AG20443 (cell line): ENCODE measurements at places on chromosomes 5 and 9.
A peak's percentile ranks its signal among the peaks of the same experiment; 100 is the strongest.

GRCh38 chr9:129183495-129184218 is 5.6 kb upstream of the IER5L start:
- no peak for DNase-seq

- DNase-seq, result no peak
Measured at GRCh38 chr5:98781520-98781919, 8.1 kb downstream of the RGMB start.

DNA sequence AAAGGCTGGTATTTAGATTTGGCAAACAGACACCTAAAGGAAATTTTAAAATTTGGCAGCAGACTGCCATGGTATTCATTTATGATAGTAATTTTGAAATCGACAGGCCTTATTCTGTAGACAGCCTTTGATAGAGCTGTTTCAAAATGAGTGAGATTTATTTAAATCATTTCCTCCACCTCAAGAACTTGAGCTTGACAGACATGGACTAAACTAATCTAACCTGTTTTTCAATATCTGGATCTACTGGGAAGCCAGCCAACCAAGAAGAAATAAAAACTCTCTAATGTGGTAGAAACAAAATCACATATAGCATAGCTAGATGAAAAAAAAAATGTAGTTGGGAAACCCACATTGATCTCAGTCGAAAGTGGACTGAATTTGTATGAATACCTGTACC is 56.9 kb upstream of the RASA1 start:
- no peak for DNase-seq

DNA sequence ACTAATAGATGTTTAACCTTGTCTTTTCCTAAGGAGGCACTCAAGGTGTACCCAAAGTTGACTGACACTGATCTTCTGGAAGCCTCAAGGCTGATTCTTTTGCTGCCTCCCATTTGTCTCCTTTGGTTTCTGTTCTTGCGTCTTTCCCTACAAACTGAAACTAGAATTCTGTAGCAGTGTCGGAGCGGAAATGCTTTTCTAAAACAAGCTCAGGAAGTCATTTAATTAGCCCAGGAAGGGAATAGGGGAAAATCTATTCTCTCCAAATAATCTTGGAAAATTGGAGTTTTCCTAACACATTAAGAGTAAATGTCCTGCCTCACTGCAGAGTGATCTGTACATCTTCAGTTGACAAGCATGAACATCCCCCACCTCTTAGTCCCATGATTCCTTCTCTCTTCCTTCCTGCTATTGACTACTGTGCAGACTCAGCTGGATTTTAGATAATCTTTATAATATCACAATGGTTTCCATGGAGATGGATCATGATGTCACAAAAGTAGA is 182.7 kb downstream of the NR3C1 start:
- no peak for DNase-seq

DNA sequence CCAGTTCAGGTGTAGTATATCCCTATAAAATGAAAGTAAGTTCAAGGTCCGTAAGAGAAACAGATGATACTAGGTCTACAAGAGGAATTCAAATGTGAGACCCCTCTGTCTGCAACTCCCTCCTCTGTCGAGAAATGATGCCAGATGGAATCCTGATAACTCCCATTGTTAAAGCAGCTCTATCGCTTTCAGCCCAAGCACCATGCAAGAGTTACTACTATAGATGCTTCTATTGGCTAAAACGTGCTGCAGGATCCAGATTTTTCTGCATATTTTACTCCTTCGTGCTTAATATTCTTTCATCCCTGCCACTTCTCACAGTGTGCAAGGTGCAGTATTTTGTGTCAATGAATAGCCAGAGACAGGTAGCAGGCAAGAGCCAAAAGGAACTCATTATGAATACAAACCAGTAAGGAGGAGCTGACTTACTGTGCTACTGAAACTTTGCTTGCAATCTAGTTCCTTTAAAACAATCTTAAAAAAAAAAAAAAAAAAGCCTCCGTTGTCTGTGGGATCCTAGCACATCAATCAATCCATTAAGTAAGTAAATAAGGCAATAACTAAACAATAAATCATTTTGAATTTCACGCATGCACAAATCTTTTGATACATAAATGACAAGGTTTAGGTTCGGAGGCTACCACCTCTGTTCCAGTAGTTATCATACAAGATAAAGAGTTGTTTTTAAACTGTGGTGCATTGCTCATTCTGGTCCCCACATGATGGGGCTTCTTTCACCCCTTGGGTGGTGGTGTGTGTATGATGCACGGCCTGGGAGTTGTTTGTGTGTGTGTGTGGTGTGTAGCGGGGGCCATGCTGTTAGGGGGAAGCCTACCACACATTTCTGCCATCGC is 151.1 kb upstream of the MPDZ start:
- DNase-seq, result no peak

DNA sequence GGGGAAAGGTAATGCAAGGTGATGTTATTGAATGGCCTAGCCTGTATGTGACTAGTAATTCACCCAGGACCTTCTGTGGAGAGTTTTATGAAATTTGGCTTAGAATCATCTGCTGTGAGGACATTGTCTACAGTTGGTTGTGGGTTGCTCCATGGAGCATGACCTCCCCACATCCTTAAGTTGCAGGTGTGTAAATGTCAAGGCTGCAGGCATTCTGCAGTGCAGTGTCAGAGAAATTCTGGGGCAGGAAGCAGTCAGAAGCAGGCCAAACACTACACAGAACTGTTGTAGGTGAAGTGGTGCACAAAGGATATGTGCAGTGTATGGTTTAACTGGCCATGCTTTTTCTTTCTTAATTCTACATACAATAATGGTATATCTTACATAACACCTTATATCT is 588.3 kb downstream of the EBF1 start:
- DNase-seq, result no peak

DNA sequence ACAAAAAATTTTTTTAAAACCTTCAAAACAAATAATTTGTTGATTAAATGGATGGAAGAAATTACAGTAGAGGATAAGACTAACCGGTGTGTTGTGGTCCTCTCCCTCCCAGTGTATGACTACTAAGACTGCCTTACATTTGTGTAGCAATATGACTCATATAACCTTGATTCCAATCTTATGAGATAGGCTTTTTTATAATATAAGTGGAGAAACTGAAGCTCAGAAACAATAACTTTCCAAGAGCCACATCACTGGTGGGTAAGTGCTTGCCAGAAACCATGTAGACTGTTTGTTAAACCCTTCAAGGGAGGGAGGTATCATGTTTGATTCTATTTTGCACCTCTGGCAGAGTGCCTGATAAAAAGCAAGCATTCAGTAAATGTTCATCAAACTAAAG is 47.5 kb downstream of the NLN start:
- peak; percentile 74 for DNase-seq

DNA sequence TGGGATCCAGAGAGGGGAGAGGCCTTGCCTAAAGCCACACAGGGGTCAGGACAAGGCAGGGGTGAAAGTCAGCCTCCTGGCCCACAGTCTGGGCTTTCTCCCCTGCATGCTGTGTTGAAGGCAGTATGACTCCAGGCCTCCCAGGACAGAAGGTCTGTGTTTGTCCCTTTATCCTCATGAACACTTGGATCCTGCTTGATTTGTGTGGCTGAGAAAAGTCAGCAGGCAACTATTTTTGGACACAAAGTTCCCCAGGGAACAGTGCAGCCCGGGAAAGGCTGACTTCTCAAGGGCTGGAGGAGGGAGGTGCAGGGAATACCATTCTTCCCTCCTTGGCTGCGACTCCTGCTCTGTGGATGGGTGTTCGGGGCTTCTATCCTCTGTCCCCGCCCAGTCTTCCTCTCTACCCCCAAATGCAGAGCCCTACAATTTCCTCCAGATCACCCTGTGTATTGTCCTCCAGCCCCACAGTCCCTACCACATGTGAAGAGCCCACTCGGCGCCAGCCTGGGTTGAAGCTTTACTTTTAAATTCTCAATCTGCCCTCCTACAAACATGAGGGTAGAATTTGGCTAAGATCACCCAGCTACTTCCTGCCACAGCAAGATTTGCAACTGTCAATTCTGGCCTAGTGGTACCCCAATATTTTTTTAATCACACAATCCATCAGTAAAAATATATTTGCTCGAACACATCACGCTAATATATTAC is 4.1 kb downstream of the AKNA start:
- DNase-seq, result peak; percentile 43
